ENCODE measurements at places on chromosomes 2 and 18. TPM values are rescaled to one million over a fixed set of nuclear protein-coding genes. Genes with fewer than 3 reads are reported as not detected.

The GCG gene
- polyA plus RNA-seq, result not detected

The NYAP2 gene
- not detected for polyA plus RNA-seq

The SNED1 gene
- 9.0 TPM for polyA plus RNA-seq

The TMEFF2 gene
- polyA plus RNA-seq, result 14.1 TPM

The RND3 gene
- polyA plus RNA-seq, result 55.4 TPM

The LYPD6 gene
- polyA plus RNA-seq, result 25.4 TPM

The POTEI gene
- polyA plus RNA-seq, result 0.27 TPM

The BBS5 gene
- 14.2 TPM for polyA plus RNA-seq

The MPP4 gene
- 0.19 TPM for polyA plus RNA-seq

The CPLX4 gene
- not detected for polyA plus RNA-seq

DNA sequence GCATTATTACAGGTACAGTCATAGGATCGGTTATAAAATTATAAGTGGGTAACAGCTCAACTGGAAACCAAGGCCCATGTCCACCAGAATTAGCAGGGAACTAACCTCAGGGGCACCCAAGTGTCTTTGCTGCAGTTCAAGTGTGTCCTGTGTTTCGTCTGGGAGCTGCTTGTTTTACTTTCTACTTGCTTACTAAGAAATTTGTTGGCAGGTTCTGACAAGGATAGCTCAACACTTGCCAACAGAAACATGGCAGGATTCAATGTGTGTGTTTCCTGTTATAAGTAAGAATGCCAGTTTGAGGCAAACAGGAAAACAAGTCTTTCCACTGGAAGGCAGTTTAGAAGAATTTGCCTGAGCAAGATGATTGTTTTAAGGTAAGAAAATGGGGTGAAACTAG, 104.5 kb downstream of the EPHA4 start:
- no peak for DNase-seq

DNA sequence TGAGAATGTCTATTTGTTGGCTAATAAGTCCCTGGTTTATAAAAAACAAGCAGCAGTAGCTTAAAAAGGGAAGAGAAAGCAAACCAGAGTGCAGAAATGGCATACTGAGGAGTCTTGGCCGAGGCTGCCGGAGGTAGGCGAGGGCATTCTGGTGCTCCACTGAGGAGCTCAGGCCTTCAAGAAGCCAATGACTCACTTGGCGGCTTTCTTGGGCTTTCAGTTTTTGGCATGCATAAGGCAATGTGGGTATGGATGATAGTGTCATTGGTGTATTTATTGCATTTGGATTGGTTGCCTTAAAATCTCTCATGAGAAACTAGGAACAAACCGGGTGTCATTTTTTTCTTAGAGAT, 119.6 kb upstream of the ARL5A start:
- DNase-seq, result no peak

- DNase-seq, result no peak
Measured at GRCh38 chr2:104848526-104848925, 5.4 kb upstream of the POU3F3 start.

GRCh38 chr2:233414777-233415570, 60.7 kb downstream of the DGKD start:
- DNase-seq, result no peak

DNA sequence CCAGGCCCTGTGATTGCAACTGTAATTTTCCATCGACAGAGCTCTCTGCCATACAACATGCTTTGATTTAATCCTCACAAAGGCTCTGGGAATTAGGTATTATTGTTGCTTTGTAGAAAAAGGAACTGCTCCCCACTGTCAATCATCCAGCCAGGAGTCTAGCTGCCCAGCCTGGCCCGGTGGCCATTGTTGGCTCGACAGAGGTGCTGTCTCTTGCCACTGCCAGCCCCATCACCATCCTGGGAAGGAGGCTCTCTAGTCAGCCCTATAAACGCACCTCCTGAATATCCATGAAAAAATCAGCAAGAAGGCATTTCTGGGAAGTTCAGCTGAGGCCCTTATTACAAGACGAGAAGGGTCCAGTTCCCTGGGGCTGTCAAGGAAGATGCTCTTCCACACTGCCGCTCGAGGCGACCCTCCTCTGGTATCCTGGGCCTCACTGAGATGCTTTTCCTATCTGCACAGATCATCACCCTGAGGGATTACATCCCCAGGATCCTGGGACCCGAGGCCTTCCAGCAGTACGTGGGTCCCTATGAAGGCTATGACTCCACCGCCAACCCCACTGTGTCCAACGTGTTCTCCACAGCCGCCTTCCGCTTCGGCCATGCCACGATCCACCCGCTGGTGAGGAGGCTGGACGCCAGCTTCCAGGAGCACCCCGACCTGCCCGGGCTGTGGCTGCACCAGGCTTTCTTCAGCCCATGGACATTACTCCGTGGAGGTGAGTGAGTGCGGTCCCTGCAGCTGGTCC, 71.0 kb downstream of the TPO start:
- DNase-seq, result no peak

DNA sequence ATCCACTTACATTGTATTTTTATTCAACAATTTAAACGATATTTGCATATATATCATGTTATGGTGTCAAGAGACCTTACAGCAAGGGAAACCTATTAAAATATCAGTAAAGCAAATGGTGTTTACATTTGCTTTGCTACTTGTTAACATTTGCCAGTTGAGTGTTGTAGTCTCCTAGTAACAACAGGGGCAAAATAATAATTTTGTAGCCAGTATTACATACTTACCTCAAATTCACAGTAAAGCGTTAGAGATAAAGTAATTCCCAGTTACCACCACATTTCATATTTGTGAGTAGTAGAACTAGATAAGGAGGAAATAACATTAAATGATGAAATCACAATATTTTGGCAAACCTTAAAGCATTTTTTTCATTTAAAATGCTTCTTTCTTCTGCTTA, 71.3 kb downstream of the FASTKD2 start:
- DNase-seq, result no peak

DNA sequence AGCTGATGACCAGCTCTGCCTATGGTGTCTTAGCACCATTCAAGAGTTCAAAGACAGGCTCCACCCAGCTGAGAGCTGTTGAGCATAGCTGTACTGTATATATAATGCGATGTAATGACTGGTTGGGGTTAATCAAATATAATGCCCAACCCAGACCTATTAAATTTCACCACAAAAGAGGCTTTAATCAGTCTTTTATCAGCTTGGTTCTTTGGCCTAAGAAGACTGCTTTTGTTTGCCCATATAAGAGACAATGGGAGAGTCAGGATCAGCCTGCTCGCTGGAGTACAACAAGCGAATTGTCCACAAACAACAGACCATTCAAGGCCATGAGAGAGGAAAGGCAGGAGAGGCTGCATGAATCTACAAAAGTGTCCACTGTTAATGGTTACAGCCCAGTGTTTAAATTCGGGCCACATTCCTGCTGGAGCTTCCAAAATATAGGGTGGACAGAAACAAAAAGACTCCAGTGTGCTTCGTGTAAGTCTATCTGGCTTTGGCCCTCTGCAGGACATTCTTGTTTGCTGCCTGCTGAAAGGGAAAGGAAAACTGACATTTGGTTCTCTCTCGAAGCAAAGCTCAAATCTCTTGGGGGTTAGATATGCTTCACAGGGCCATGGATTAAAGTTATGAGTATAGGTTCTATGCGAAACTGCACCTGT, 299.0 kb upstream of the FBXO11 start:
- no peak for DNase-seq

DNA sequence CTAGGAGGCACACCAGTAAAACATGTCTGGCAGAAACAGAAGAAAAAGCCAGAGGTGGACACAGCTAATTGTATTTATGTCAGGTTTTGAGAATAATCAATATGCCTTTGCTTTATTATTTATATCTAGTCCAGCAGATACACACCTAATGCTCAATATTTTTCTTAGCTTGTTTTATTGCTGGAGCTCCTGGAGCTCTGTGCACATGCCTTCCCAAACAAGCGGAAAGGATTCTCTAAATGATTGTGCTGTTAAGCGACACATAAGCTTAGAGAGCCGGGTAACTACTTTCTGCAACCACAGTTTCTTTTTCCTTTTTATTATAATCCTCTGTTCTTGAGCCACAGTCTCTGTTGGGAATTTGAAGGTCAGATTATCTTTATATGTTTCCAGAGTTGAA, 177.3 kb upstream of the ST6GAL2 start:
- no peak for DNase-seq

GRCh38 chr18:60506682-60507081, 134.1 kb upstream of the MC4R start:
- DNase-seq, result no peak

DNA sequence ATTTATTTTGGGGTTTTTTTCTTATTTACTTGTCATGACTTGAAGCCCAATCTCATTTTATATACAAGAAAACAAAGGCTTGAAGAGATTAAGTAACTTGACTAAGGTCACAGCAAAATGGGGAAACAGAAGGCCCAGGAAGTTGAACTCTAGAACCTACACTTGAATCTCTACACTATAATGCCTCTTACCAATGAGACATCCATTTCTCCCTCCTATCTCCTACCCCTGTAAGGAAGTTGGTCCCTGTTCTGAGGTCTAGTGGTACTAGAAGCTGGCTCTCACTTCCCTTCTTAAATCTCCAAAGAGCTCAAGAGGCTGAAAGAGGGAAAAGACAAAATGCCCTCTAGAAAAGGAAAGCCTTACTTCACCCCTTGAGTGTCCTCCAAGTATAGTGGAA, 25.5 kb upstream of the IHH start:
- DNase-seq, result no peak

DNA sequence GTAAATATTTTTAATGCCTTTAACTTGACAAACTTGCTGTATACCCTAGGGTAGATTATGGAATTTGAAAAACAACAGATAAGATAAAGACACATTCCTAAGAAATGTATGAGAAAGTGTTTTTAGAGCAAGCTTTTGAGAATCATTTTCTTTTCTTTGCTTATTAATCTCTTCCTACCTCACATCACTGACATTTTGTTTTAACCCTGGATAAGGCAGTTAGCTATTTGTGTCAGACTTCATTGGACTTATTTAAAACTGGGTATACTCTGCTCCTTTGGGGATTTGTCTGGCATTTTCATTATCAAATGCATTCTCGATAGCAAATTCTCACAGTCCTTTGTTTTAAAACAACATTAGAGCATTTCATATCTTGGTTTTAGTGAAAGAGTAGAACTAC, 17.2 kb downstream of the EML4 start:
- no peak for DNase-seq
